ENCODE measurements at places on chromosomes 13 and 19. TPM values are rescaled to one million over a fixed set of nuclear protein-coding genes. Genes with fewer than 3 reads are reported as not detected.

Gene ZNF524
- total RNA-seq, result 21.2 TPM

Gene C13orf42
- total RNA-seq, result not detected

Gene OR7A5
- total RNA-seq, result not detected

Gene TNFSF9
- 11.7 TPM for total RNA-seq

Gene SPATA13
- 8.3 TPM for total RNA-seq

Gene CDC34
- total RNA-seq, result 28.4 TPM

Gene TEX29
- total RNA-seq, result 0.86 TPM

Gene OR4F17
- not detected for total RNA-seq

Gene PLA2G4C
- total RNA-seq, result 17.4 TPM

Gene IGLON5
- not detected for total RNA-seq

Gene TICAM1
- total RNA-seq, result 19.7 TPM

DNA sequence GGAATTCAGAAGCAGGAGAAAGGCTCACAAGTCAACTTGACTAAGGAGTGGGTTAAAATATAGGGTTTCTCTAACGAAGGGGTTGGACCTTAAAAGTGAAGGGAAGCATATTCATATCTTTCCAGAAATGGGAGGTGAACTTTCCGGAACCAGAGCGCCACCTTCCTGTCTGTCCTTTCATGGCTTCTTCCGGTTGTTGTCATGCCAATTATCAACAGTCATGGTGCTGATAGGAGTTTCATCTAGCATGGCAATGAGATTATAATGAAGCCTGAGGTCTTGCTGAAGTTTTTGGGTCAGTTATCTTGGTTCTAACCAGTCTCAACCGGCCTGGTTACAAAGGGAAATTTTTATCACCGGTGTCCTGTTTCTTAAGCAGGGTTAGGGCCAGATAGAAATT, 162.9 kb upstream of the NBEA start:
- no peak for DNase-seq

GRCh38 chr13:101554420-101555125, 102.1 kb downstream of the ITGBL1 start:
- DNase-seq, result no peak

DNA sequence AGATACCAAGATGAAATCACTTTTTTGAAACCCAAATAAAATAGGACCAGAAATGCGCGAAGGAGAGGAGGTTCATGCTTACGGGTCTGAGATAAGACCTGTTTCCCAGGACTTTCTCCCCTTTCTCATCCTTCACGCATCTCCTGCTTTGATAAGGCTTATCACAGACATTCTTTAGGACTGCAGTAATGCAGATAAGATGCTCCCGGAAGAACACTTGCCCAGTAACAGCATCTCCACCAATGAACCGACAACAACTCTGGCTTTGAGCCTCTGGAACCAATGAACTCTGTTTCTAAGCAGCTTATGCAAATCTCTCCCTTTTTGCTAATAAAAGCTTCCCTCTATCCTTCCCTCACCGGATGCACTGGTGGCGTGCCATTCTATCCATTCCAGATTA, 783.4 kb upstream of the ARGLU1 start:
- DNase-seq, result no peak

DNA sequence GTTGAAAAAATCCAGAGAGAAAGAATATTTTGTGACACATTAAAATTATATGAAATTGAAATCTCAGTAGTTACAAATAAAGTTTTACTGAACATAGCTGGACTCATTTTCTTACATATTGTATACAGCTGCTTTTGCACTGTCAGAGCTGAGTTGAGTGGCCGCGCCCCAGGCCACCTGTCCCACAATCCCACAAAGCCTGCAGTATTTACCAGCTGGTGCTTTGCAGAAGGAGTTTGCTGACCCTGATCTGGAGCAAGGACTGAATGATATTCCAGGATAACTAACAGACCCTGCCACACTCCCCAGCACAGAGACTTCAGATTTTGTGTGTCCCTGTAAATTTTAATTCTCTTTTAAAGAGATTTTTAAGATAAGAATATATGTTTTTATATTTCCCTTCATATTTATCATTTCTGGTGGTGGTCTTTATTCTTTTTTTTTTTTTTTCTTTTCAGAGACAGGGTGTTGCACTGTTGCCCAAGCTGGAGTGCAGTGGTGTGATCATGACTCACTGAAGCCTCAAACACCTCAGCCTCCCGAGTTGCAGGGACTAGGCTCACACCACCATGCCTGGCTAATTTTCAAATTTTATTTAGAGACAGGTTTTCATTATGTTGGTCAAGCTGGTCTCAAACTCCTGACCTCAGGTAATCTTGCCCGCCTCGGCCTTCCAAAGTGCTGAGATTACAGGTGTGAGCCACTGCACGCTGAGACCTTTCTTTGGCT, 48.5 kb downstream of the TDRD12 start:
- DNase-seq, result no peak

GRCh38 chr19:35861640-35862160, 5.0 kb downstream of the KIRREL2 start:
- DNase-seq, result no peak

GRCh38 chr13:20160306-20161274, at the start of gene GJA3:
Gene GJA3, minus strand, starts transcription at chr13:20161052. Its CDS starts 17,764 bp downstream, at chr13:20143288.
- peak; percentile 80 for DNase-seq

DNA sequence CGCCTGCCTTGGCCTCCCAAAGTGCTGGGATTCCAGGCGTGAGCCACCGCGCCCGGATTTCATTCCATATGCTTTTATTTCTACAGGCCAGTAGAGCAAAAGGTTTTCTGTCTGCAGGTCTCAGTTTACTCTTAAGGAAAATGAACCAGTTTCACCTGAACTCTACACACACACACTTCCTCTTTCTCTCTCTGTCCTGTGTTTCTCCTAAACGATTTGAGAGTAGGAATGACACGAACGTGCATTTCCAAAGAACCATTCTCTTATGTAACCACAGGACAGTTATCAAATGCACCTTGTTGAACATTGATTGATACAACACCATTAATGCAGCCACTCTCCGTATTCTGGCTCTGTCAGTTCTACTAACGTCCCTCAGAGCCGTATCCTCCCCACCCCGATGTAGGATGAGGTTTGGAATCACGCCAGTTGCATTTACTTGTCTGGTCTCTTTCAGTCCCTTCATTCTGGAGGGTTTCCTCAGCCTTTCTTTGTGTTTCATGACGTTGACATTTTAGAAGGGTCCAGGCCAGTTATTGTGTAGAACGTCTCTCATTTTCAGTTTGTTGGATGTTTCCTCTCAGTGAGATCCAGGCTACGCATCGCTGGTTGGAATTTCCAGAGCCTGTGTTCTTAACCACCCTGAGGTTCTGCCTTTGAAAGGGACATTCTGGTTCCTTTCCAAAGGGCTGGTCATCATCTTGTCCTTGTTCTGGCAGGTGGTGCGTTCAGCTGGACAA, 36.0 kb downstream of the BICRA start:
- DNase-seq, result no peak

GRCh38 chr19:39158646-39159260, 33.2 kb downstream of the PAK4 start:
- no peak for DNase-seq

DNA sequence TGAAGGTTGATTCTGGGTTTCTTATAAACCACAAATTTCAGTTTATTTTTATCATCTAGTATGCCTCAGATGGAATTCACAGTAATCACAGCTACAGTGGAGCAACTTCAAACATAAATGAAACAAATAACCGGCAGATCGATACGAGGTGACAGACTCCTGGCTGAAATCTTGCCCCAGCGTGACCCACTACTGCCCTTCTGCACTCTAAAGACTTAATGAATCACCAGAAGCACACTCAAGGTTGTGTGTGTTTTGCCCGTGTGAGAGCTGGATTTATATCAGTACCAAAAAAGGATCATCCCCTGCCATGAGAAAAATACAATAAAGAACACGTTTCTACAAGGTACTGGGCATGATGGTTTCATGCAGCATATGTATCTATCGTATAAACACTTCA, 161.7 kb downstream of the KLF12 start:
- no peak for DNase-seq

- DNase-seq, result no peak
Measured at GRCh38 chr19:38528931-38529330, 88.8 kb downstream of the MAP4K1 start.

DNA sequence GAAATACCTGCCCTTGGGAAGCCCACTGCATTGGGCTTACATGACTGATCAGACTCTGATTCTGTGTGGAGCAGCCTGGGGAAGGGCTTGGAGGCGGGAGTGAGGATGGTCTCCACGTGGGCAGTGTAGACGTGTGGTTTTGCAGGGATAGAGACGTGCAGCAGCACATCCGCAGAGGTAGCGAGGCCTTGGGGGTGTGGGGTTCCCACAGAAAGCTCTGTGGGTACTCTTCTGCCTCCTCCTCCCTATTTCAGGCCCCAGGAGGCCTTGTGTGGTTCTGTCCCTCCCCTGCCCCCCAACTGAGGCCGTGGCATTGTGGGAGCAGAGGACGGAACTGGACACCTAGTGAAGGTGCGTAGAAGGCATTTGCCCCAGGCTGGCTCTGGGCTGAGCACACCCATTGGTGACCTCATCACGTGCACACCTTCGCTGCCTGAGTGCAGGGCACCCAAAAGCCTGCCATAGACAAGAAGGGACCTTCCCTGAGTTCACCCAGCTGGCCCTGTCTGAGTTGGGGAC, 28.9 kb downstream of the PPP1R37 start:
- DNase-seq, result no peak

- DNase-seq, result no peak
Measured at GRCh38 chr13:50224534-50224933, 209.3 kb downstream of the KCNRG start.

GRCh38 chr19:2201473-2202148, 34.5 kb downstream of the PLEKHJ1 start:
- DNase-seq, result no peak

DNA sequence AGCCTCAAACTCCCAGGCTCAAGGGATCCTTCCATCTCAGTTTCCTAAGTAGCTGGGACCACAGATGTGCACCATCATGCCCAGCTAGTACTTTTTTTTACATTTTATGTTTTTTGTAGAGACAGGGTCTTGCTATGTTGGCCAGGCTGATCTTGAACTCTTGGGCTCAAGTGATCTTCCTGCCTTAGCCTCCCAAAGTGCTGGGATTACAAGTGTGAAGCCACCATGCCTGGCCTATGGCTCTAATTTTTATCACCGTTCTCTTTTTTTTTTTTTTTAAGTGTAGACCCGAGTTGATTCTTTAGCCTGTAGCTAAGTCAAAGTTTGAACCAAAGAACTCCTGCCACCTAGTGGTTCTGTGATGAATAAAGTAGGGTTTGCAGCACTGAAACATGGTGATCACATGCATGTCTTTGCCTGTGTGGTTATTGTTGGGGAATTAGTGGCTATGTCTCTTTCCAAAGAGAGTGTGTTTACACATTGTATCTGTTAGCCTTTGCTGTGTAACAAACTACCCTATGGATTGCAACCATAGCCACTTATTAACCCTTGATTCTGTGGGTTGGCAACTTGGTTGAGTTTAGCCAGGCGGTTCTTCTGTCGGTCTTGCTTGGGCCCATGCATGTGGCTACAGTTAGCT, 11.6 kb downstream of the NFILZ start:
- DNase-seq, result peak; percentile 44

GRCh38 chr13:104442536-104442935, 1376.3 kb upstream of the SLC10A2 start:
- no peak for DNase-seq

GRCh38 chr19:4807188-4807587, 15.7 kb downstream of the FEM1A start:
- DNase-seq, result no peak

DNA sequence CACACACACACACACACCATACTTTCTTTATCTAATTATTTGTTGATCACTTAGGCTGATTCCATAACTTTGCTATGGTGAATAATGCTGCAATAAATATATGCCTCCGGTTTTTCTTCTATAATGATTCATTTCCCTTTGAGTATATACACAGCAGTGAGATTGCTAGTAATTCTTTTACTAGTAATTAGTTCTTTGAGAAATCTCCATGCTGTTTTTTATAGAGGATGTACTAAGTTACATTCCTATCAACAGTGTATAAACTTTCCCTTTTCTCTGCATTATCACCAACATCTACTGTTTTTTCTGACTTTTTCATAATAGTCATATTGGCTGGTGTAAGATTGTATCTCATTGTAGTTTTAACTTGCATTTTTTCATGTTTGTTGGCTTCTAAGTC, 1405.1 kb downstream of the PCDH9 start:
- DNase-seq, result no peak

DNA sequence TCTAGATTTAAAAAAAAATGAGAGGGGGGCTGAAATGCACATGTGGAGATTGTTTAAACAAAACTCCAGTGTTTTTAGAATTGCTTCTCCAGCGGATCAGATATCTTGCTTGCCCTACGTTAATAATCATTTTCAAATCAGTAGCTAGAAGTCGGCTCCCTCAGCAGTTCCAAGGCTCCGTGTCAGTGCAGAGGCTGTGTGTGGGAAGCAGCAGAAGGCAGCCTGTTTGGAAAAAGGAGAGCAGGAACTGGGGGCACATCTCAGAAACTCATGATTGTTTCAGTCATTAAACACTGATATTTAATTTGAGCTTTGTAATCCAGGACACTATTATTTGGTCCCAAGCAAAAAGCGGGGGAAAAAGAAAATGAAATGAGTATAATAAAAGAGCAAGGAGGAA, 50.9 kb downstream of the SOX21 start:
- no peak for DNase-seq

GRCh38 chr13:62643799-62644524, 1228.3 kb upstream of the PCDH20 start:
- no peak for DNase-seq

Data from B cell (primary cell).